ENCODE measurements at places on chromosomes 6 and 20.
A peak's percentile ranks its signal among the peaks of the same experiment; 100 is the strongest.

GRCh38 chr6:63149730-63150129 is 61.5 kb upstream of the FKBP1C start:
- no peak for DNase-seq

GRCh38 chr6:158698931-158699330 is 49.1 kb downstream of the SYTL3 start:
- DNase-seq: no peak

DNA sequence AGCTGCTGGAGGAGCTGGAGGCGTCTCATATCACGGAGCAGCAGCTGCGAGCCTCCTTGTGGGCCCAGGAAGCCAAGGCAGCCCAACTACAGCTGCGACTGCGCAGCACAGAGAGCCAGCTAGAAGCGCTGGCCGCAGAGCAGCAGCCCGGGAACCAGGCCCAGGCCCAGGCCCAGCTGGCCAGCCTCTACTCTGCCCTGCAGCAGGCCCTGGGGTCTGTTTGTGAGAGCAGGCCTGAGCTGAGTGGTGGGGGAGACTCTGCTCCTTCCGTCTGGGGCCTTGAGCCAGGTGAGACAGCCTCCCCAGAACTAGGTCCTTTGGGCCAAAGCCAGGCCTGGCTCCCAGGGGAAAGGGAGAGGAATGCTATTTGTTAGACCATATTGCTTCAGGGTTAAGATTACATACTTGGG is 31.7 kb downstream of the C20orf173 start:
- DNase-seq: no peak

DNA sequence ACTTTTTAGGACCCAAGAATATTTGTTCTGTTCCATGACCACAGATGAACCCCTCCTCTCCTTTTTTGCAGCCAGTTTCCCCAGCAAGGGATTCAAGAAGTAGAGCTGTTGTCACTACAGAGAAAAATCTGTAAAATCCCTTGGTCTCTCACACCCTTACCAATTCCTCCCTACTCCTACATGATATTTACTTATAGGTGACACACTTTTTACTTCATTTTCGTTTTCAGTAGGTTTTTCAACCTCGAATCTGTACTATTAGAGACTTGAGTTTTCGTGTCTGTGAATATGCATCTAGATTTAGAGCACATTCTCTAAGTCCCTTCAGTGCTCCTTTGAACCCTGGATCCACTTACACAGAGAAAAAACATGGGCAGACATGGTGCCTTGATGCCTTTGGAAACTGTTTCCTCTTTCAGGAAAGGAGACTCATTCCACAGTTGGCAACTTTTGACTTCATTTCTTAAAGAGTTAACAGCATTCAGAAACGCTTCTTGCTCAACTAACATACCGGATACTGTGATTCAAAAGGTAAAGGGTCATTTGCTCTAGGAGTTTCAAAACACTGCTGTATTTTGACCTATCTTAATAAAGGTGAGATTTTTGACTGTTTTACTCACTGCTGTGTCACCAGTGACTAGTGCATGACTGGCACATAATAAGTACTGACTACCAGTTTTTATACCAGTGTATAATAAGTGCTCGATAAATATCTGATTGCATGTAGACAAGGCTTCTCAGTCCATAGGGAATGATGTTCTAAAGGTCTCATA is 50.6 kb downstream of the LAMA4 start:
- peak; percentile 84 for DNase-seq

GRCh38 chr6:125989631-125990030 is 3.3 kb downstream of the TRMT11 start:
- DNase-seq: no peak

GRCh38 chr20:50805349-50805684 is 10.5 kb downstream of the BCAS4 start:
- no peak for DNase-seq

DNA sequence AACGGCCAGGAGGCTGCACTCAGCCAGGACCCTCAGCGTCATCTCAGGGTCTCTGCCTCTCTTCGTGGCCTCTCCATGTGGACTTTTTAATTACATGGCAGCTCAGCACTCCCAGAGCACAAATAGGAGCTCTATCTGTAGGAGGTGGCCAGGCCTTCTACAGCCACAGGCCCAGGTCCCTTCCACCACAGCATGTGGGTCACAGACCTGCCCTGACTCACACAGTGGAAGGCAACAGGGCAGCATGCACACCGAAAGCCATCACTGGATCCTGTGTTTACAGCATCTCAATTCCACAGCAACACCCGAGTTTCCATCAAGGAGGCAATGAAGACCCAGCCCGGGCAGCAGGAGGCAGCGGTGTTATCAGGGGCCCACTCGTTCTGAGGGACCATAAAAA is 65.8 kb upstream of the CD93 start:
- no peak for DNase-seq

DNA sequence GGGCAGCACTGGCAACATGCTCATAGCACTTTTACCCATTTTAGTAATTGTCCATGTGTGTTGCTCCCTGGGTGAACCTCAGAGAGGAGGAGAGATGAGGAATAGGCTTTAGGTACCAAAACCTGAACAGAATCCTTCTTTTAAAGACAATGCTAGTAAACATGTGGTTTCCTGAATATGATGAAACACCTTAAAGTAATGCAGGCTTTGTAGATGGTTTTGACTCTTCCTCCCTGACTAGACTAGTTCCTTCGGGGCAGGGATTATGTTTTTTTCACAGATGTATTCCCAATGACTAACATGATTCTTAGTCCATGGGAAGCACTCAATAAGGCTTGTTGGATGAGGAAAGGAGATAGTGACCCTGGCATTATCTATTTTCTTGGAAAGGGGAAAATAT is 367.6 kb upstream of the JAG1 start:
- peak; percentile 17 for DNase-seq

- DNase-seq: no peak
These were observed 1.4 kb downstream of the SRC start for GRCh38 chr20:37347347-37347823.

DNA sequence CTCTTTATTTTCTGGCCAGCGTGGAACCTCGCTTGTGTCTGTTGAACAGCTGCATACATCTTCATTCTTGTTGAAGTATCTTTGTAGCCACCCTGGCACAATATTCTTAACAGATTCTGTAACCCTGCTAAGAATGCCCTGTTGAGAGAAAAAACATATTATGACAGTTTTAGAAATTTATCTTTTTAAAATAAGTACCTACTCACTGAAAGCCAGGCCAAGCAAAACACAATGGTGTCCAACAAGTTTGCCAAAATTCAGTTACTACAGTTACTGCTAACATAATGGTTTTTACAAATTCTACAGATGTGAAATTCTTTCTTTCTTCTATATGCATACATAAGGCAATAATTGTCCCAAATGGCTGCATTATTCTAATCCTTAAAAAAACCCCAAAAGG is 18.2 kb downstream of the NUP153 start:
- DNase-seq: no peak

DNA sequence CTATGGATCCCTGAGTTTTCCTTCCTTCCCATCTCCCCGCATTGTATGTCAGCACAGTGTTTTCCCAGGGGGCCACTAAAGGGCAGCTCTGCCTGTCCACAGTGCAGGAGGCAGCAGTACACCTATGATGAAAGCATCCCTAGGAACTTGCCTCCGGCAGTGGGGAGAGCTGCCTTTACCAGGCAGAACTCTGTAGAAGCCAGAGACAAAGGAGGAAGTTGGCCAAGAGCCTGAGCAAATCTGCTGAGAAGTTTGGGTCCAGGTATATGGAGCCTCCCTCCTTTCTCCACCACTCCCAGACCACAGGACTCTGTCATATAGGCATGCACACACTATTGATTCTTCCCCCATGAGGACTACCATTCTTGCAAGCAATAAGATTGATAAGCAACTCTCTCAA is 282.7 kb downstream of the TBC1D7 start:
- DNase-seq: no peak

DNA sequence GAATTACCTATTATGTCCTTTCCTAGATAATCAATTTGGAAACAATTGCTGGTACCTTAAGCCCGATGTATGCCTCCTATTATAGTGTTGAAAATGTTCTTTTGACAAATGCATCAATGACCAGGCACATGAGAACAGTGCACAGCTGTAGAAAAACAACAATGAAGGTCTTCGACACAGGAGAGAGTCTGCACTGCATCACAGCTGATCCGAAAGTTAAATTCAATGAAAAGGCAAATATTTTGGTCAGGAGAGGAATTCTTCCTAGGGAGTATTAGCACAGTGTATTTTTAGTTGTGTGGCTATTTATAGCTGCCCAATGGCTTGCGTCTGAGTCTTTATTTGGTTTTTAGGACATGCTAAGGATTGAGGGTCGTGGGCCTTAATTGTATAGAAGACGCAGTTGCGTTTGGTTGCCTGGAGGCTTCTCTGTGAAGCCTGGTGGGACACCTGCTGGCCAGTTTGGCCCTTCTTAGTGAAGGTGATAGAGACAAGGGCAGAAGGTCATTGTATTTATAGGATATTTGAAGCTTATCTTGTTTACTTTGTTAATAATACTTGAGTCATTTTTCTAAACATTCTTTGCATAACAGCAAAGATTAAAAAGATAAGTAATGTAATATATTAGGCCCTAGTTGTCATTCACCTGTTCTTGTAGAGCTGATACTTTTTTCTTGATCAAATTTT is 72.3 kb downstream of the CDYL start:
- no peak for DNase-seq

- DNase-seq: no peak
These were observed 52.2 kb upstream of the NNAT start for GRCh38 chr20:37468886-37469285.

DNA sequence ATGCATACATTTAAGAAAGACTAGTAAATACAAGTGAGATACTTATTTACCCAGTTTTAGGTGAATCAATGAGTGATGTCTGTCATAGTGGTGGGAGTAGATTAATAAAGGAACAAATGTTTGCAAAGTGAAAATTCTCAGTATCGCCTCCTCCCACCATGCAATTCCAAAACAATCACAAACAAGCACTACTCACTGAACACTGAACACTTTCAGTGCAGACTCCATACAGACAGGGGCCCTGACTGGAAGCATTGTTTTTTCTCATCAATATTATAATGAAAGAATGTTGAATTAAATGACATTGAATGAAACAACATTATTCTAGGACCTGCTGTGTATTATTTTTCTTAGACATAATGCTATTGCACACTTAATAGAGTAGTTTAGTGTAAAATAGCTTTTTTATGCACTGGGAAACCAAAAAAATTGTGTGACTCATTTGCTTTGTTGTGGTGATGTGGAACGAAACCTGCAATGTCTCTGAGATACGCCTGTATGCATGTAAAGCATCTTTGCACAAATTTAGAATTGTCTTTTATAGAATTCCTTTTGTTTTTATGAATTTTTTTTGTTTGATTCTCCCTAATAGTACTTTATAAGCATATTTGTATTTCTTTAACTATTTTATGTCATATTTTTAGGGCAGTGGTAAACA is 317.5 kb downstream of the UTRN start:
- no peak for DNase-seq

GRCh38 chr20:17643531-17644188 is 38.4 kb downstream of the RRBP1 start:
- no peak for DNase-seq

GRCh38 chr6:134436281-134436815 is 118.4 kb upstream of the SGK1 start:
- DNase-seq: peak; percentile 96

DNA sequence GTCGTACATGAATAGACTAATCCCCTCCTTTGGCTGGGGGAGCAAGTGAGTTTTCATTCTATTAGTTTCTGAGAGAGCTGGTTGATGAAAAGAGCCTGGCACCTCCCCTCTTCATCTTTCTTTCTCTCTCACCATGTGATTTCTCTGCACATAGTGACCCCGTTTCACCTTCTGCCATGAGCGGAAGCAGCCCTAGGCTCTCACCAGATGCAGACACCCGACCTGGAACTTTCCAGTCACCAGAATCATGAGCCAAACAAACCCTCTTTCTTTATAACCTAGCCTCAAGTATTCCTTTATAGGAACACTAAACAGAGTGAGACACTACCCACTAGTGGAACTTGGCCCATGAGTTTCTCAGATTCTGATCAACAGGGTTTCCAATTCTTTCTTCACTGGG is 16.4 kb downstream of the OTOR start:
- DNase-seq: no peak

GRCh38 chr20:36234771-36235320 is 1.4 kb upstream of the AAR2 start:
- DNase-seq: no peak

DNA sequence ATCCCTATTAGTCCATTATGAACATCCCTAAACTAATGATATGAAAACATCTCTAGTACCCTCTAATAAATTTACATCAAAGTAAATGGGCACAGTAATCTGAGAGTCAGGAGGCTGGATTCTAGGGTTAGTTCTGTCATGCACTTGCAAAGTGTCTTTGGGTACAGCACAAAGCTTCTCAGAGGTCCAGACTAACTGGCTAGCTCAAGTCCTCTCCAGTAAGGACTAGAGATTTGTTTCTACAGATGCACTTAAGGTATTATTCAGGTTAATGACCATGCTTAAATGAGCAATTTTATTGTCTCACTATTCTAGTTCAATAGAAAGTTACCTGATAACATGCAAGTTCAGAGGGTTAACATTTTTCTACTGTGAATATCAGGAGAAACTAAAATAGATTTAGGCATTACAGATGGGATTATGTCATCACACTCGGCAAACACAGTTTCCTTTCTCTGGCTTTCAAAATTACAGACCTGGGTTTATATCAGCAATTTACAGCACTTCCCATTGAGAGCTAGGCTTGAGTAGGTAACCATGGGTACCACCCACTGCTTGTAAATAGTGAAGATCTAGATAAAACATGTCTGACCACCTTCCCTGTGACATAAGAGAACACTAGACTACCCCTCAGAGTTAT is 402.9 kb upstream of the RUNX2 start:
- DNase-seq: peak; percentile 19

DNA sequence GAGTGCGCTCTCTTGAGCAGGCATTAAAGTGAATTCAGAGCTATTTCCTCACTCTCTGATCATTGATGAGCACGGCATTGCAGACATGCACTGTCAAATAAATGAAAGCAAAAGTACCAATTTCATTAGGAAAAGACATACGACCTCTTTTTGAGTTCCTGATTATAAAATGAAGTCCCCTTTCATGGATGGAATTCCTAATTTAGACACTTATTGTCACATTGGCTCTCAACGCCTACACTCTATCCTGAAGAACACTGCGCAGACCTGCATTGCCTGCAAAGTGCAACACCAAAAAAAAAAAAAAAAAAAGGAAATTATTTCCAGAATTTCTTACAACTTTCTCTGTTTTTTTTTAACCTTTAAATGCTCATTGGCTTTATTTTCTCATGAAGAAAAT is 1.6 kb downstream of the ADGRB3 start:
- DNase-seq: no peak

DNA sequence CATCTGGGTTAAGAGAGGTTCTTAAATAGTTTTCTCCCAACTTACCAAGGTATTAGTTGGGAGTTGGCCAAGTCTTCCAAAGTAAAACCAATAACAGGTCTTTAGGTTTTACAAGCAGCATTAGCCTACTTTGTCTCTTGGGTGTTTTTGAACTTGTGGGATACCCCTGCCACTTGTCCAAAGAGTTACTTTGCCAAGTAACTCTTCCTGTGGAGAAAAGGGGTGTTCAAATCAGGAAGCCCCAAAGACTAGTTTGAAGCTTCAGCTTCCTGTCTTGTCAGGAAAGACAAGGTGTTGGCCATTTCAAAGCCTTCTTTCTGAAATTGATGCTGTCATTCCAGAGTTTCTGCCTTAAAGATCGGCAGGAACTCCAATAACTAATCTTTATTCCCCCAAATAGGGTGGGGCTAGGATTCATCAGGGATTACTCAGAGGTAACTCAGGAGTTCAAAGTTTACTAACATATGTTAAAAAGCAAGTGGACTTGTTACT is 822 bp downstream of the RAB22A start:
- peak; percentile 6 for DNase-seq

All from fibroblast of skin of right quadriceps (primary cell).